Spleen (tissue), 13 donors: ENCODE measurements at places on chromosomes 5 and 9. TPM values are rescaled to one million over a fixed set of nuclear protein-coding genes. Genes with fewer than 3 reads are reported as not detected.

The GADD45G gene
- total RNA-seq, result 2.6 TPM

DNA sequence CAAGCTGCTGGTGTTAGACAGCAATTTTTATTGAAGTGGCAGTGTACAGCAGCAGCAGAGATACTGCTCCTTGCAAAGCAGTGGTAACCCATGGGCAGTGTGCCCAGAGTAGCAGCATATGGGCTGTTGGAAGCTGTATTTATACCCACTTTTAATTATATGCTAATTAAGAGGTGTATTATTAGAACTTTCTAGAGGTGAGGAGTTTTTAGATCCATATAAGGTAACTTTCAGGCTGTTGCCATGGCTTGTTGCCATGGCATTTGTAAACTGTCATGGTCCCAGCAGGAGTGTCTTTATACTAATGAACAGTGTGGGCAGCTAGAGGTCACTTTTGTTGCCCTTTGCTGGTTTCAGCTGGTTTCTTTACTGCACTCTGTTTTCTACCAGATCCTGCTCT lies 3.7 kb upstream of the PJA2 start:
- peaks cover 4% of the 10 kb centered on the region for H3K4me1 ChIP-seq
- DNase-seq, result no peak
- H3K4me3 ChIP-seq, result no peak overlapping the region
- no peak overlapping the region for H3K27ac ChIP-seq
- H3K27me3 ChIP-seq, result no peaks in the 10 kb centered on the region

GRCh38 chr9:7848498-7848897 lies 48.9 kb upstream of the DMAC1 start:
- H3K4me1 ChIP-seq, result no peaks in the 10 kb centered on the region
- H3K4me3 ChIP-seq, result no peak overlapping the region
- no peaks in the 10 kb centered on the region for H3K27me3 ChIP-seq
- H3K27ac ChIP-seq, result no peak overlapping the region
- no peak for DNase-seq
- H3K36me3 ChIP-seq, result no peaks in the 10 kb centered on the region

DNA sequence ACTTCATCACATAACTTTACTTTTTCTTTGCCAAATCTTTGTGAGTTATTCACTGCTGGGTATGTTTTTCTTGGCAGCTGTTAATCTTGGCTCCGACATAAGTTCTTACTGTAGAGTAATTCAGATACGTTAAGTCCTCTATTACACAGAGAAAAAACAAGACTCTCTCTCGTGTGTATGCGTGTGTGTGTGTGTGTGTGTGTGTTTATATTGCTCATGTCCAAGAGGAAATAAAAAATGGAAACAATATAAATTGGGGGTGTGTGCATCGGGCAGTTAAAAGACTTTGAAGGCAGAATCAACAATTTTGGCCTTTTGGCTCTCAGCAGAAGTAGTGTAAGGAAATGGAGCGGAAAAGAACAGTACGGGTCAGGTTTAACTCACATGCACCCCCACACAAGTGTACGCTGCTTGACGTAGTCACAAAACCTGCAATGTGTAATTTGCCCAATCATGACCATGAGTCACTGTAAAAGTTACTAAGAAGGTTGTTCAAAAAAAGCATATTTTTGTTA lies 67.2 kb upstream of the IFNE start:
- no peak for DNase-seq
- H3K27me3 ChIP-seq, result peaks cover 20% of the 10 kb centered on the region
- H3K4me1 ChIP-seq, result no peaks in the 10 kb centered on the region
- H3K4me3 ChIP-seq, result no peak overlapping the region

GRCh38 chr5:32852976-32853375 lies 141.9 kb downstream of the NPR3 start:
- no peaks in the 10 kb centered on the region for H3K4me1 ChIP-seq
- no peak overlapping the region for H3K27ac ChIP-seq
- H3K27me3 ChIP-seq, result no peaks in the 10 kb centered on the region
- no peaks in the 10 kb centered on the region for H3K36me3 ChIP-seq
- DNase-seq, result no peak

GRCh38 chr5:57157131-57157530 lies 16.7 kb upstream of the GPBP1 start:
- no peaks in the 10 kb centered on the region for H3K36me3 ChIP-seq
- no peak overlapping the region for H3K4me3 ChIP-seq
- H3K4me1 ChIP-seq, result no peaks in the 10 kb centered on the region

The FOXD4L4 gene
- 1.2 TPM for total RNA-seq

The HIGD2A gene
- total RNA-seq, result 179 TPM

- H3K4me1 ChIP-seq, result peaks cover 12% of the 10 kb centered on the region
- no peak overlapping the region for H3K27ac ChIP-seq
- no peaks in the 10 kb centered on the region for H3K27me3 ChIP-seq
- no peak overlapping the region for H3K4me3 ChIP-seq
- DNase-seq, result no peak
- H3K36me3 ChIP-seq, result no peaks in the 10 kb centered on the region
These were observed 5.7 kb upstream of the RAPGEF1 start for GRCh38 chr9:131745610-131746009.

DNA sequence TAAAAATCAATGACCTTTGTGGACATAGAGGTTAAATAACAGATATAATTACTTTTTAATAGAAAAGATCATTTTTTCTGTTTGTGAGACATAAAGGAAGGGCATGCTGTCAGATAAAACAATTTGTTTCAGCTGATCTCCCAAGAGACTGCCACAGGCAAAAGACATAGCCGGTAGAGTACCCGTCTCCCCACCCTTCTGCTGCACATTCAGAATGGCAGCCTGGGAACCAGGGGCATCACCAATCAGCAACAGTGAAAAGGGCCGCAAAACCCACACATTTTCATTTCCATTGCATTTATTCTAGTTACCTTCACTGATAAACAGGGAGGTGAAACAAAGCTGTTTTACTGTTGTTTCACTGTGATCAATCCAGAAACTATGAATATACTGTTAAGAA lies 357.7 kb downstream of the ARRDC3 start:
- H3K27me3 ChIP-seq, result no peaks in the 10 kb centered on the region
- H3K27ac ChIP-seq, result no peak overlapping the region
- DNase-seq, result no peak
- no peaks in the 10 kb centered on the region for H3K36me3 ChIP-seq
- H3K4me1 ChIP-seq, result no peaks in the 10 kb centered on the region

DNA sequence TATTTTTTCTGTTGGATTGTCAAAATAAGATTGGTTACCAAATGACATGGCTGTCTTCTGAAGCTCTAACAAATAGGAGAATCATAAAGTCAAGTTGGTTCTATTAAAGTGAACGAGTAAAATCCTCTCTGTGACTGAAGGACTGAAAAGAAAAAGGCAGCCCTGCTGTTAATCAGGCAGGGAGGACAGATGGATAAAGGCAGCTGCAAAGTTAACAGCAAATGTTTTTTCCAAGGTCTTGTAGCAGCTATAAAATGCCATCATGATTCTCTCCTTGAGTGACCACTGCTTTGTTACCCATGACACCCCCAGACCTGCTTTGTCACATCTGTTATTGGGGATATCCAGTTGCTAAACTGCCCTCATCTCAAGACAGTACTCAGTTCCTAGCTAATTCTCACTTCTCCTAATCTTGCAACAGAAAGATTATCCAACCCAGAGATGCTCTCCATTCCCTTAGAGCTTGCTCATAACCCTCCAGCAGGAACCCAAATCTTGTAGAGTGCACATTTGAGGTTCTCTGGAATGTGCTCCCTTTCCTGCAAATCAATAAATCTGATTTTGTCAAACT lies 89.7 kb upstream of the PARP8 start:
- no peak overlapping the region for H3K27ac ChIP-seq
- no peaks in the 10 kb centered on the region for H3K4me1 ChIP-seq
- H3K4me3 ChIP-seq, result no peak overlapping the region
- DNase-seq, result no peak
- no peaks in the 10 kb centered on the region for H3K36me3 ChIP-seq

The MZB1 gene
- total RNA-seq, result 273 TPM

The ZNF169 gene
- total RNA-seq, result 15.0 TPM

GRCh38 chr5:14424011-14424685 lies 157.4 kb upstream of the OTULINL start:
- no peak overlapping the region for H3K27ac ChIP-seq
- H3K36me3 ChIP-seq, result peaks cover 98% of the 10 kb centered on the region
- DNase-seq, result no peak
- H3K4me1 ChIP-seq, result peaks cover 6% of the 10 kb centered on the region
- no peak overlapping the region for H3K4me3 ChIP-seq
- no peaks in the 10 kb centered on the region for H3K27me3 ChIP-seq

DNA sequence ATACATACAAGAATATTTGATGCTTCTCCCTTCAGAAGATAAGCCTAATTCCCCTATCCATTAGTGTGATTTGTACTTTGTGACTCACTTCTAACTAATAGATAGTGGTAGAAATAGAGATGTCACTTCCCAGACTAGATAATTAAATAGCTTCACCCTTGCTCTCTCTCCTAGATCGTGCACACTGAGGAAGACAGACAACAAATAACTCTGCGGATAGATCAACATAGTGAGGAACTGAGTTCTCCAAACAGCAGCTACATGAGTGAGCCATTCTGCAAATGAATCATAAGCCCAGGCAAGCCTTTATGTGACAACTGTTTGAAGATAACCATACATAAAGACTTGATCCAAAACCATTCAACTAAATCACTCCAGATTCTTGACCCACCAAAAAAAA lies 1083.4 kb upstream of the C9orf72 start:
- no peaks in the 10 kb centered on the region for H3K36me3 ChIP-seq
- no peak for DNase-seq
- H3K4me1 ChIP-seq, result no peaks in the 10 kb centered on the region
- no peaks in the 10 kb centered on the region for H3K27me3 ChIP-seq
- no peak overlapping the region for H3K4me3 ChIP-seq

DNA sequence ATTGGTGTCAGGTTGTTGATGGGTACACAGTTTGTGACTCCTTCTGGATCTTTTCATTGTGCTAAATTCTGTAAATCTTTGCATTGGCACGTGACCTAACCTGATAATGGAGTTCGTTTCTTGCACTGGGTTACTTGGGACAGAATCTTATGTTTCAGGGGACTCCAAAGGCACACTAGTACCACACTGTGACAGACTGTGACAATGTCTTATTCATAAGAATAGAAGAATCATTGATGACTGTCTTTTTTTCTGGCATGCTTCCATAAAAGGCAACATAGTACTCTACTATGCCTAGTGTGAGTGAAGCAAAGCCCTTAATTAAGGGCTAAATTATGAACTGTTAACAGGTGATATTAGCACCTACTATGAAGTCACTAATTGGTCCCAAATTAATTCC lies 35.4 kb upstream of the RICTOR start:
- H3K4me3 ChIP-seq, result no peak overlapping the region
- DNase-seq, result no peak
- H3K27ac ChIP-seq, result no peak overlapping the region

GRCh38 chr5:75510417-75510835 lies 1.0 kb downstream of the CERT1 start:
- peak overlapping the region; percentile 71 for H3K4me3 ChIP-seq
- DNase-seq, result no peak
- no peaks in the 10 kb centered on the region for H3K36me3 ChIP-seq
- no peaks in the 10 kb centered on the region for H3K27me3 ChIP-seq
- H3K4me1 ChIP-seq, result peaks cover 62% of the 10 kb centered on the region

The SARDH gene
- total RNA-seq, result 3.2 TPM

GRCh38 chr5:69285448-69286116 lies 47.0 kb downstream of the CCDC125 start:
- no peak overlapping the region for H3K27ac ChIP-seq
- DNase-seq, result no peak
- no peak overlapping the region for H3K4me3 ChIP-seq
- H3K4me1 ChIP-seq, result no peaks in the 10 kb centered on the region
- no peaks in the 10 kb centered on the region for H3K27me3 ChIP-seq

The ABCA1 gene
- total RNA-seq, result 78.4 TPM

- H3K4me3 ChIP-seq, result no peak overlapping the region
- H3K4me1 ChIP-seq, result no peaks in the 10 kb centered on the region
- no peak overlapping the region for H3K27ac ChIP-seq
- H3K36me3 ChIP-seq, result no peaks in the 10 kb centered on the region
These were observed 20.5 kb upstream of the GPX3 start for GRCh38 chr5:150999704-151000442.

DNA sequence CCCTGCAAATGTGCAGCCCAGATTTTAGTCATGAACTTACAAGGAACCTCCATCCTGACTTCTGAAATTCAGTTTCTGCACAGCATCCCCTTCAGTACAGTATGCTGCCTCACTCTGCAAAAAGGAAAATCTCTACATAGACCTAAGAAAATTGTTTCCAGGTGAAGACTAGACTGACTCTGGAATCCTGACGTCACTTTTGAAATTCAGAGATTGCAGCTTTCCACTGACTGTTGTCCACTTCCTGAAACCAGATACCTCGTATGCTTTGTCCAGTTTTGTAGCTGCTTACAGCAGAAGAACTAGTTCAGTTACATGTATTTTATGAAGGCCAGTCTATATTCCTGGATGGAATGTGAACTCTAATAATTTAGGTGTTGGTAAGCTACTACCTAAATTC lies 629.3 kb upstream of the ST8SIA4 start:
- no peaks in the 10 kb centered on the region for H3K4me1 ChIP-seq
- H3K27ac ChIP-seq, result no peak overlapping the region
- no peak overlapping the region for H3K4me3 ChIP-seq
- no peaks in the 10 kb centered on the region for H3K27me3 ChIP-seq
- H3K36me3 ChIP-seq, result no peaks in the 10 kb centered on the region

The KCNV2 gene
- total RNA-seq, result not detected

The GPR21 gene
- total RNA-seq, result not detected

- no peaks in the 10 kb centered on the region for H3K36me3 ChIP-seq
- DNase-seq, result no peak
- H3K4me3 ChIP-seq, result no peak overlapping the region
- H3K4me1 ChIP-seq, result peaks cover 99% of the 10 kb centered on the region
These were observed 30.5 kb downstream of the RXRA start for GRCh38 chr9:134356496-134357470.

GRCh38 chr5:136235321-136235720 lies 42.4 kb upstream of the SMIM32 start:
- H3K27ac ChIP-seq, result no peak overlapping the region
- H3K36me3 ChIP-seq, result no peaks in the 10 kb centered on the region
- no peaks in the 10 kb centered on the region for H3K27me3 ChIP-seq
- no peaks in the 10 kb centered on the region for H3K4me1 ChIP-seq

The ADAMTS19 gene
- total RNA-seq, result not detected

DNA sequence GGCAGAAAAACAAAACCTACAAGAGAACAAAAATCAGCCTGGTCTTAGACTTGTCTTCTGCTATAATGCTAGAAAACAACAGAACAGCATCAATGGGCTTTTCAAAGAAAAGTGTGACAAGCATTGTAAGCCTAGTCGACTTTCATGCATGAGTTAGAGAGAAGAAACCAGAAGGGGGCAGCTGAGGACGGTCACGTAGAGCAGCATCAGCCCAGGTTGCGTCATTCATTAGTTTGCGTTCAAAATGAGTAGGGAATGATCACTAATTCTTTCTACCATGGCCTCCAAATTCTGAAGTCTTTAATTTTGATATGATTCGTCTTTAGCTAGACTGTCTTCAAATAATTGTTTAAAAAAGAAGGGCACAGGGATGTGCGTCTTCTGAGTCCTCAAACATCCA lies 4.7 kb upstream of the ISCA1 start:
- peaks cover 4% of the 10 kb centered on the region for H3K4me1 ChIP-seq
- DNase-seq, result no peak
- H3K27ac ChIP-seq, result no peak overlapping the region
- no peak overlapping the region for H3K4me3 ChIP-seq

GRCh38 chr9:23413541-23413940 lies 412.5 kb downstream of the ELAVL2 start:
- H3K4me1 ChIP-seq, result no peaks in the 10 kb centered on the region
- no peaks in the 10 kb centered on the region for H3K36me3 ChIP-seq
- DNase-seq, result no peak
- no peak overlapping the region for H3K4me3 ChIP-seq

The HBEGF gene
- total RNA-seq, result 6.8 TPM
